Amygdala (tissue), 56 donors: ENCODE measurements at places on chromosomes 5 and 9.

- DNase-seq, result no peak
These were observed 181.7 kb downstream of the BNC2 start for GRCh38 chr9:16688814-16689213.

DNA sequence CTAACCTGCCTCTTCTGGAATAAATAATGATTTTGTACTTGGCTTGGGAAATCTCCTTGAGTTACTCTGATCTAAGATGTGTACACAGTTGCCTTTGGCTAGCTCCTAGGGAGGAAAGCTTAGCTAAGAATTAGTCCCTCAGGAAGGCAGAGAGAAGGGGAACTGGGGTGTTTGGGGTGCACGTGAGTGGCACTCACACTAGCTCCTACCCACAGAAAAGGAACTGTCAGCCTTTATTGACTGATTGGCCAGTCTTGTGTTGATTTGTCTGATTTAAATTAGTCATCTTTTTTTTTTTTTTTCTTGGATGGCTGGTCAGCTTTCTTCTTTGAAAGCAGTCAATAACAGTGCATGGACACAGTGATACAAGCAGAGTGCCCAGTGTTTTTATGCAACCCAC is 107.7 kb downstream of the DMRT2 start:
- DNase-seq, result no peak

GRCh38 chr9:120904978-120905301 is 21.7 kb downstream of the TRAF1 start:
- no peak for DNase-seq

DNA sequence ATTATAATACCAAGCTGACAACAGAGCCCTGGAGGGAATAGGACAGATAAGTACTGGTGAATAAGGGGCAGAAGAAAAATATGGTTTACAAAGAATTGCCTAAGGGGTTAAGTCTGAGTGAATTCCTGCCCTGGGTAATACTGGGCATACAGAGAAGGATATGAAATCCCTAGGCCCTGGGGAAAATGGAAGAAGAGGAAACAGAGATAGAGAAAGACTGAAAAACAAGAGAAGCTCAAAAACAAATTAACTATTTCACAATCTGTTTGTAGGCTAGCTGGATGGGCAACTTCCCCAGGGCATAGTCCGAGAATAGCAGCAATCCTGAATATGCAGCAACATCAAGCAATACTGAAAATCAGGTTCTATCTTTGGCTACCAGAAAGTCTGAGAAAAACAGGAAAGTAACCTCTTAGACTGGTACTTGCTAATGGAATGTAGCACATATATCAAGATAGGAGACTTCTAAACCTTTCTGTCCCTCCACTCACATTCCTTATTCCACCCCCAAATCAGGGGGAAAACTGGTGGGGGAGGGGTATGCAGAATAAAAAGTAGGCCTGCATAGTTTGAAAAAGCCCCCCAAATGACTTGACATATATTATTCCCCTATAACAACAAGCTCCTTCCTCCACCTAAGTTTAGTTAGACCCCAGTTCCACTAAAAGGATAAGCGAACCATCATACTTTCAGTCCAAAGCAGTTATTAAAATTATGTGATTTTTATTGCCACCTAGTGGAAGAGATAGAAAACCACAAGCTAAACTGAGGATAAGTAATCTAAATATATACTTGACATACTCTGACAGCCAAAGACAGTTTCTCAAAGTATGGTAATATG is 20.6 kb downstream of the SLC38A9 start:
- DNase-seq, result no peak

GRCh38 chr9:4318741-4319140 is 18.9 kb upstream of the GLIS3 start:
- DNase-seq, result no peak

GRCh38 chr5:78586251-78586650 is 62.3 kb downstream of the LHFPL2 start:
- no peak for DNase-seq

- peak; percentile 46 for DNase-seq
These were observed 1.7 kb downstream of the FYB1 start for GRCh38 chr5:39217365-39218281.

- DNase-seq, result no peak
These were observed 645 bp downstream of the SAP30L start for GRCh38 chr5:154446195-154447088.

- DNase-seq, result no peak
These were observed 312 bp downstream of the SET start for GRCh38 chr9:128689293-128689774.

- DNase-seq, result peak; percentile 48
These were observed 20.5 kb upstream of the PSD2 start for GRCh38 chr5:139774980-139775661.

- no peak for DNase-seq
These were observed 277 bp downstream of the EIF4E1B start for GRCh38 chr5:176630681-176631222.

- DNase-seq, result no peak
These were observed 25.6 kb downstream of the CSF2 start for GRCh38 chr5:132099076-132099748.

DNA sequence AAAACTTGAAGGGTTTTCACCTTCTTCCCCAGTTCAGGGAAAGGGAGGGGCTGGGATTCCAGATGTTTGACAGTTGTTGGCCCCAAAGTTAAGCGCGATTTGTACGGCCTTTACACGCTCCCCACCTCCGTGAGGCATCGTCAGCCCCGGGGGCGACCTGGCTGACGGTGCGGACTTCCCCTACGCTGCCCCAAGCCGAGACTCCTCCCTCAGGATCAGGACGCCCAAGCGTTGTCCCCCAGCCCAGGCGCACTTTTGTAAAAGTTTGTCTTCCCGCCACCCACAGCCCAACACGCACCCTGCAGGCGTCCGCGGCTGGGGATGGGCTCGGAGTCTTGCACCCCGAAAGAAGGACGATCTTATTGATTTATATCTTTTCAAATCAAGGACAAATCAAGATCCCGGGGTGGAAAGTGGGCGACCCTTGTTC is 713 bp downstream of the MOB3B start:
- no peak for DNase-seq

- no peak for DNase-seq
These were observed 530.8 kb upstream of the CLINT1 start for GRCh38 chr5:158389786-158390185.

DNA sequence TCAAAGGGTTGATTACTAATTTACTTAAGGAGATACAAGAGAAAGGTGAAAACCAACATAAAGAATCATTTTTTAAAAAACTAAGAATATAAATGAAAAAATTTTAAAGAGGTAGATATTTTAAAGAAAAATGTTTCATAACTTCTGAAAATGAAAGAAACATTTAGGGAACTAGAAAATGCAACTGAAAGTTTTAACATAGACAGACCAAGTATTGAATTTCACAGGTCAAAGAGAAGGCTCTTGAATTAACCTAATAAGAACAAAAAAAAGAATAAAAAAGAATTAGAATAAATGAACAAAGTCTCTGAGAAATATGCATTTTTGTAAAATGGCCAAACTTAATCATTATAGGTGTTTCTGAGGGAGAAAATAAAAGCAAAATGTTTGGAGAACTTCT is 16.1 kb upstream of the FAM174A start:
- no peak for DNase-seq

DNA sequence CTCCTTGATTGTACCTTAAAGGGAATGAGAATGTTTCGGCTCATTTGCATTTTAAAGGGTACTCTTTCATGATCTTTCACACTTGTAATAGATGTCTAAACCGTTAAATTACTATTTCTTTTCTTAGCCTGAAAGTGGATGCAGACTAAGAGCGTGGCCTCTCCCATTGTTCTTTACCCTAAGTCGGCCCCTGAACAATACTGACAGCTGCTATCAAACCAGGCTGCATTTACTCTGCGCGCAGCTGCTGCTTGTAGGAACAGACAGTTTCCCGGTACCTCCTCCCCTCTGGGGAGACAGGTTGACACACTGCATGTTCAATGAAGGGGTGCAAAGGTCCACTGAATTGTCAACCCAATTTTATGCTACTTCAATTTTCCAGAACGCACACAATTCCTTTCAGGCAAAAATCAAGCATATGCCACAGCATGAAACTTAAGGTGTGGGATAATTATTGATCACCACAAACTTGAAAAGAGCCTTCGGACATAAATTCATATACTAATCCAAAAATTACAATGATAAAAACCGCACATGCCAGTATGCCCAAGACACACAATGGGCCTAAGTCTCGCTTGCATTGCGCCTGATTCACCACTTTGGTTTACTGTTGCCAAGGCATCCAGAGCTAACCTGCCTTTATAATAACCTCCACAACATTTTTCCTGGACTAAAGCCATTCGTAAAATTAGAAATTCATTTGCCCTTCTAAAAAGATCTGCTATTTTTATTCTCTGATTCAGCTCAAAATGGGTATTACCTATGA is 39.7 kb downstream of the TLE1 start:
- no peak for DNase-seq

GRCh38 chr5:1399737-1400136 is 45.5 kb downstream of the SLC6A3 start:
- no peak for DNase-seq

GRCh38 chr5:138458856-138459255 is 6.4 kb upstream of the EGR1 start:
- no peak for DNase-seq

GRCh38 chr9:75531588-75531987 is 358.9 kb upstream of the PCSK5 start:
- no peak for DNase-seq

GRCh38 chr9:99030092-99030511 is 74.8 kb upstream of the TGFBR1 start:
- DNase-seq, result no peak

DNA sequence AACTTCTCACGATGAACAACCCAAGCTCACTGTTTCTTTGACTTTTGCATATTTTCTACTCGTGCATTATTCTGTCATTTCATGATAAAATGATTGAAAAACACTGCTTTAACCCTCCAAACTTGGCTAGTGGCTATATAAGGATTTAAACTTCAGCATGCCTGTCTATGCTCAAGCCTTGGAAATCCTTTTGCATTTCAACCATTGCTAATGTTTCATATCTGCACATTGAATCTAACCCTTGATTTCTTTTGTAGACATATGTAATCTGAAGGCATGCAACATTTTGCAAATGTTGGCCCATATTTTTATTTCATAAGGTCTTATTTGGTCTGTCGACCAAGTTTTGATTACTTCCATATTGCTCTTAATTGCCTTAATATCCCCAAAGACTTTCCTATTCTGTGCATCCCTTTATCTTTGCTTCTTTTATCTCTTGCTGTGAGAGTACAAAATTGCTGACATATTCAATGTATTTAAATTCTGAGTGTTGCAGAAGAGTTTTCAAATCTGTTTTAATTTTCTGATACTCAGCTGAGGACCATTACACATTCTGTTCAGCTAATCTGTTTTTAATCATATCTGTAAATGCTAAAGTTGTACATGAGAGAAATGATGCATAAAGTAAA is 403.7 kb upstream of the ZNF608 start:
- no peak for DNase-seq

DNA sequence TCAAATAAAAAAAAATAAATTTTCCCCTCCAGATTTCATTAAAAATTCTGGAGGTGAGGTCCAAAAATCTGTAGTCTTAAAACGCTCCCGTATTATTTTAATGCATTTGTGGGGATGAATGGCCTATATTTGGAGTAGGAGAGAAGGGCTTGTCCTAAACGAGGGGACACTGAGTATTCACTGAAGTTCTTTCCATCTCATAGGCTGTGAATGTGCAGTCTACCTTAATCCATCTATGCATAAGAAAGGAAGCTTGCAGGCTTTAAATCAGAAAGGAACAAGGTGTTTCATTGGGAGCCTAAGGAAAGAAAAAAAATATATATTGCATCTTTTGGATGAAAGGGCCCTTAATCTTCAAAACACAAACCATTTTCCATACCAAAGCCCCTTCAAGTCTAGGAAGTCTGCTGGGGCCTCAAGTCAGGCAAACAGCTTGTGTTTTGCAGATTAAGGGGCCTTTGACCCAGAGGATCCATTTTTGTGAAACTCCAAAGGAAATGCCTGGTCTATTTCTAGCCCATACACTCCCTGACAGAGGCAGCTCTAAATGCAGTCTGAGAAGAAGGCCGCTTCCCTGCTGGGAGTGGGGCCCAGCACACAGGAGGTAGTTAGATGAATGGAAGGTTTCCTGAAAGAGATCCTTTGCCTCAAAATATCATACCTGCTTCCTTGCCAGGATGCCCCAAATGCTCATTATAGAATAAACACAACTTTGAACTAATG is 35.6 kb downstream of the BRINP1 start:
- DNase-seq, result no peak

DNA sequence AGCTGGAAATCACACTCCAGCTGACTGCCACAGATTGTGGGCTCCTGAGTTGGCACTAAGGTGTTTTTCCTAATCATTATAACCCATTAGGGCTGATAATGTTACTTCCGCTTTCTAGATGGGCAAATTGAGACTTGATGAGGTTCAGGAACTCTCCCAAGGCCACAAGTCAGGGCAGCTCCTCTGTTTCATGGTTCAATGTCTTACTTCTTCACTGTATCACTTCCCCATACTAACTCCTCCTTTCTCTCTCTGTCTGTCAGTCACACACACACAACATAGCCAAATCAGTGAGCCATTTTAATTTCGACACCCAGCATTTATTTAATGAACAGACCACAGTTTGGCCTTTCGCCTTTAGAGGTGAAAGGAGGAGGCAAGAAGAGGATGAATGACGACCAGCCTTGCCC is 17.8 kb upstream of the TRAF1 start:
- no peak for DNase-seq

DNA sequence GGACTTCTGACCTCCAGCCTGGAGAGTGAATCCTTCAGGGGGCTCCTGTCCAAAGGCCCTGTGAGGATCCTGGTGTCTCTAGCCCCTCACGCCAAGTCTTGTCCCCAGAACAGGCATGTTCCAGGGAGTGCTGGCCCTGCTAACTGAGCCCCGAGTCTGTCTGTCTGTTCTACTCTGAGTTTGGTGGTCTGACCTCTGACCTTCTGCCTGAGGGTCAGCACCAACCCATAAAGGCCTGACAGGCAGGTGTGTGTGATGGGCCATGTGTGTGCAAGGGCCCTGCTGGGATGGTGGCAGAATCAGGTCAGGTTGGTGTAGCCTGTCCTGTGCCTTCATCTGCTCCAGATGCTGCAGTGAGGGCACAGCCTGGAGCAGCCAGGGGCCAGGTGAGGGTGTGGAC is 46.3 kb downstream of the PHF2 start:
- no peak for DNase-seq

GRCh38 chr9:105154723-105155191 is 89.7 kb upstream of the SLC44A1 start:
- no peak for DNase-seq

GRCh38 chr9:114294664-114295063 is 28.2 kb upstream of the ORM1 start:
- DNase-seq, result no peak
